ENCODE measurements at places on chromosomes 16 and 17. TPM values are rescaled to one million over a fixed set of nuclear protein-coding genes. Genes with fewer than 3 reads are reported as not detected.

The RAMP2 gene
- total RNA-seq = 2.1 TPM

DNA sequence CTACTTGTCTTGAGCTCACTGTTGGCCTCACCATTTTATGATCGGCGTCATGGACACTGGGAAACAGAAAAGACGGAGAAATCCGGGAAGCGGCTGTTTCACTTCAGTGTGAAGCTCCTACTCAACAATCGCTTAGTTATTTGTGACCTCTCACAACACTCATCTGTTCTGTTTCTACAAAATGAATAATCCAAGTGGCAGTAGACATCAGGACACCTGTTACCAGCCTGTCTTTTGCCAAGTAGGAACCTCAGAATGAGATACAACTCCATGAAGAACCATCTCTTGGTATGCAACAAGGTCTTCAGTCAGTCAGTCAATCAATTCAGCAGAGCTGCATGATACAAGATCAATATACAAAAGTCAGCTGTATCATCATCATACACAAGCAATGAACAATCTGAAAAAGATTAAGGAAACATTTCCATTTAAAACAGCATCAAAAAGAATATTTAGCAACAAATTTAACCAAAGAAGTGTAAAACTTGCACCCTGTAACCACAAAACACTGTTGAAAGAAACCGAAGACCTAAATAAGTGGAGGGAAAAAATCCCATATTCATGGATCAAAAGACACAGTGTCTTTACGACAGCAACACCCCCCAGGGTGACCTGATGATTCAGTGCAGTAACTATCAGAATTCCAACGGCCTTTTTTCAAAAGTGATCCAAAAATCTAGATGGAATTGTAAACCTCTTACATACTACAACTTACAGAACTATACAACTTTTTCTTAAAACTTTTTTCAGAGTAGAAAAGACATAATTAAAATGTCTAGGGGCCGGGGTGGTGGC lies 63.4 kb downstream of the ANKRD11 start:
- no peak for DNase-seq

DNA sequence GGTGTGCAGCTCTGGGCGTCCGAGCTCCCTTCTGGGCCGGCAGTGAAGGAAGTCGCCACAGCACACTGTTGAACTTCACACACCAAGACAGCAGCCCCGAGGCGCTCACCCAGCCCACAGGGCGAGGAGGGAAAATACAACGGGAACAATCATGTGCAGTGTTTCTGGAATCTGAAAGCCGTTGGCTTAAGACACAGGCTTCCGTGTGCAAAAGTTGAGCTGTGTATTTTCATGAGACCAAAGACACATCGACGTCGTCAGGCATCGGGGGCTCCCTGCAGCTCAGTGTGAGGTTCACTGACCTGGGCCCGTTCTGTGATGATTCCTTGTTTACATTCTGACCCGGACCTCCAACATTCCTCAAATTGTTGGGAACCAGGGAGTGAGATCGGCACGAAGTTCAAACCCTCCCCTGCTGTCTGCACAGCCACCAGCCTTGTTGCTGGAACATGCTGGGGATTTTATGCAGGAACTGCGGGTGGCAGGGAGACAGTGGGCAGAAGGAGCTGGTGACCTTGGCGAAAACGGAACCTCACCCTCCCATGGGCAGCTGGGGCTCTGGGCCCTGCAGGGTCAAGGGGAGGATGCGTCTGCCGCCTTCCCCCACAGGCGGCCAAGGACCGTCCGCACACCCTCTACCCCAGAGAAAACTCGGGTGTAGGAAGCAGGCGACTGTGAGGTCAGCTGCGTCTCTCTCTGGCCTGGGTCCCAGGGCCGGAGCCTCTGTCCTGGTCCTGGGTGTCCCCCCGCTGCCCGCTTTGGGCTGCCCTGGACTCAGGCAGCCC lies 72.2 kb downstream of the METRNL start:
- no peak for DNase-seq

GRCh38 chr16:67641779-67642708 lies 2.9 kb upstream of the CARMIL2 start:
- DNase-seq = no peak
